ENCODE measurements at places on chromosomes 13 and 19.

GRCh38 chr13:60655256-60655655 is 258.2 kb downstream of the TDRD3 start:
- no peak for DNase-seq

GRCh38 chr19:39156326-39157230 is 31.0 kb downstream of the PAK4 start:
- DNase-seq: no peak

DNA sequence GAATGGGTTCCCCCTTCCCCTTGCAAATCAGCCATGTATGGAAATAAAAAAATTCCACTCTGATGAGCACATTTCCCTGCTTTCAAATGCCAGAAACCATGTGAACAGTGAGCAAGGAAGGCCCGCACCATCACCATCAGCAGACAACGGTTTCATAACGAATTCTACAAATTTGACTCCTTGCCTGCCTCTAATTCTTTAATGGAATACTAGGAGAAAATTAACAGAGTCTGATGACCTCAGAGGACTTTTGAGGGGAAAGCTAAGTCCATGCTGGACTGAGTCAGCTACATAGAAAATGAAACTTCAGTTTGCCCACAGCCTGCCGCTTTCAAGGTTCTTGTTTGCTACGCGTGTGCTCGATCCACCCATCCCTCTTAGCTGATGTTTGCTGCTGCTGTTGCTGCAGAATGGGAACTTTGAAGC is 46.7 kb upstream of the KL start:
- no peak for DNase-seq

GRCh38 chr19:16628984-16629691 is 1.1 kb upstream of the MED26 start:
- DNase-seq: peak; percentile 36

GRCh38 chr19:52622261-52622660 is 15.9 kb downstream of the ZNF83 start:
- DNase-seq: no peak

DNA sequence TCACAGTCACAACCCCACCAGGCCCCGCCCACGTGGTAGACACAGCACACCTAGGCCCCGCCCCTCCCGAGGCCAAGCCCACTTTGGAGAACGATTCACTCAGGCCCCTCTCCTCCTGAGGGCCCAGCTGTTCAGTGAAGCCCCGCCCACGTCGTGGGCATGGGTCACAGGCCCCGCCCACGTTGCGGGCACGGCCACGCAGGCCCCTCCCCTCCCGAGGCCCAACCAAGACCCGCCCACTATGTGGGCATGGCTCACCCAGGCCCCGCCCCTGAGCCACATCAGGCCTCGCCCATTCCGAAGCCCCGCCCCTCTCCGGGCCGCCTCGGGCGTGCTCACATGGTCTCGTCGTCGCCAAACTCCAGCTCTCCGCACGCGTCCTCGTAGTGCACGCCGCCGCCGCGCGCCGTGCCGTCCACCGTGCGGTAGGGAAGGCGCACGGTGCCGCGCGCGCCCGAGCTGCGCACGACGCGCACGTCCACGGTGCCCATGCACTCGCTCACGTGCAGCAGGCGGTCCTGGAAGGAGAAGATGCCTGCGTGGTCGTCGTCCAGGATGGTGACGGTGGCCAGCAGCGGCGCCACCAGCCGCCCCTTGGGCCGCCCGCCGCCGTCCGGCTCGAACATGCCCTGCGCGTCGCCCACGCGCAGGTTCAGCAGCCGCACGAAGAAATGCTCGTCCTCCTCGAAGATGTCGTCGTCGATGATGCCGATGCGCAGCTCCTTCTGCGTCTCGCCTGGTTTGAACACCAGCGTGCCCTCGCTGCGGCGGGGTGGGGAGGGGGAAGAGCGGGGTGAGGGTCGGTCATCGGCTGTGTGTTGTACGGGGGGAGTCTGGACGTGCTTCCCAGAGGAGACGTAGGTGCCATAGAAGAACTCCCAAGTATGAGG is 24.0 kb downstream of the SLC8A2 start:
- DNase-seq: no peak

DNA sequence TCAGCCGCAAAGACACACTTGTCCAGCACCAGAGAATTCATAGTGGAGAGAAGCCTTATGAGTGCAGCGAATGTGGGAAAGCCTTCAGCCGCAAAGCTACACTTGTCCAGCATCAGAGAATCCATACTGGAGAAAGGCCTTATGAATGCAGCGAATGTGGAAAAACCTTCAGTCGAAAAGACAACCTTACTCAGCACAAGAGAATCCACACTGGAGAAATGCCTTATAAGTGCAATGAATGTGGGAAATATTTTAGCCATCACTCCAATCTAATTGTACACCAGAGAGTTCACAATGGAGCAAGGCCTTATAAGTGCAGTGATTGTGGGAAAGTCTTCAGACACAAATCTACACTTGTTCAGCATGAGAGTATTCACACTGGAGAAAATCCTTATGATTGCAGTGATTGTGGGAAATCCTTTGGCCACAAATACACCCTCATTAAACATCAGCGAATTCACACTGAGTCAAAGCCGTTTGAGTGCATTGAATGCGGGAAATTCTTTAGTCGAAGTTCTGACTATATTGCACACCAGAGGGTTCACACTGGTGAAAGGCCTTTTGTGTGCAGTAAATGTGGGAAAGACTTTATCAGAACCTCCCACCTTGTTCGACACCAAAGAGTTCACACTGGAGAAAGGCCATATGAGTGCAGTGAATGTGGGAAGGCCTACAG is 6.8 kb downstream of the ZNF134 start:
- no peak for DNase-seq

DNA sequence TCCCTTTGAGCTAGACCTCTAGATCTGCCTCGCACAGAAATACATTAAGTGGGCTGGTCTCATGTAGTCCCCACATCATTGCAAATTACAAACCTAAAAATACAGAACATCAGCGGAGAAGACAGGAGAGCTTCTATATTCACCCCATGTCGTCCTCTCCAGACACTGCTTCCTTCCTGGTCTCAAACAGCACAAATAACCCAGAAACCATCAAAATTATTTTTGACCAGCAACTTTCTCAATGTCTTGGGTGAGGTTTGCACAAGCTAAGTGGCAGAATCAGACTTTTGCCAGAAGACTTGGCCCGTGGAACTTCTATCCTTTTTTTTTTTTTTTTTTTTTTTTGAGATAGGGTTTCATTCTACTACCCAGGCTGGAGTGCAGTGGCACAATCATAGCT is 28.2 kb downstream of the CLEC17A start:
- no peak for DNase-seq

- no peak for DNase-seq
Observed at GRCh38 chr19:8631425-8631819, 989 bp downstream of the NFILZ start.

GRCh38 chr13:29361716-29362115 is 233.8 kb downstream of the SLC7A1 start:
- DNase-seq: no peak

GRCh38 chr13:112940236-112940635 is 28.8 kb upstream of the MCF2L start:
- DNase-seq: no peak

GRCh38 chr19:1619094-1619439 is 13.8 kb upstream of the UQCR11 start:
- DNase-seq: no peak

DNA sequence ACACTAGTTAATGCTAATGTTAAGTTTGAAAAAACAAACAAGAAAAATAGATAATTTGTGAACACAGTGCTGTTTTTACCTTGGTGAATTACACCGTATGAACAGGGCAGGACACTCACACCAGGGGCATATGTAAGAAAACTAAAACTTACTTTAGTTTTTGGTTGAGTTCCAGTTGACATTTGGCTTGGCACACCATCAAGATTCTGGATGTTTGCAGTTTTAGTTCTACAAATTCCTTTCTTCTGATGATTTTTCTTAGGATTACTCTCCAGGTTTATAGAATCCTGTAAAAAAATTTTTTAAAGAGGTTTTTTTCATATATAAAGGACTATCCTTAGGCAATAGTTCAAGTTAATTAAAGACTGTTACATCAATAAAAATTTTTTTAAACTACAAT is 238.5 kb upstream of the STARD13 start:
- no peak for DNase-seq

DNA sequence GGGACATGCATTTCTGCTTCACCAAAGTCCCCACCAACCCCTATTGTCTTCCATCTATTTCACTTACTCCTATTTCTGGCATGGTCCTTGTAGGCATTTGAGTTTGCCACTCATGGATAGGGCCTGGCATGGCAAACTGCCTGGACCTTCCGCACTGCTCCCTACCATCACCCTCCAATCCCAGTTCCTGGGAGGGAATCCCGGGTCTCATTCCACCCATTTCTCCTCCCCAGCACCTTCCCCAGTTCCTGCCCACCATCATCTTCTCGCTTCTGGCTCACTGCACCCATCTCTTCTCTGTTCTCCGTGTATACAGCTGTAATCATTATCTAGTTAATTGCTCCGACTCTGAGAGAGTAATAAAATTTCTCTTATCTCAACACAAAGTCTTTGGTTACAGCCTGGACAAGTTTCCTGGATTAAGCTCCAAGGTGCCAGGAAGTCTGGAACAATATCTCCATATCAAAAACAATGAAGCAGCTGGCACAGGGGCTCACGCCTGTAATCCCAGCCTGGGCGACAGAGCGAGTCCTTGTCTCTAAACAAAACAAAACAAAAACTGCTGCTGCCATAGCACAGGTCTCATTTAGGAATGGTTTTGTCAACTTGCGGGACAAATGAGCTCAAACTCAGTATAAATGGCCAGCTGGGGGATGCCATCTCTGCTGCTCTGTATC is 17.0 kb upstream of the COX7A1 start:
- DNase-seq: no peak

DNA sequence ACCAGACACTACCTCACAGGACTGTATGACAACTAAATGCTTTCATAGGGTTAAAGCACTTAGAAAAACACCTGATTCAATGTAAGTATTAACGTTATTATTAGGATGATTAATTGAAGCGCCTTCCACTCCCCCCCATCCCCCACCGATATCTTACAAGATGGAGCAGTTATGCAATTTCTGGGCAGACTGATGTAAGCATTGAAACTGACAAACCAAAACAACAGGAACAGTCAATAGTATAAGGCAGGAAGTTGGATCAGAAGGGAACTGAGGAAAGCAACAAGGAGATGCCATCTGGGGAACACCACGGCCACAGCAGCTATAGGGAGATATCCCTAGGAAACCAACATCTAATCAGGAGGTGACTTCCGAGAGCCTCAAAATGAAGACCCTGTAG is 3.8 kb downstream of the LCP1 start:
- no peak for DNase-seq

GRCh38 chr19:53906211-53907192 is 2.6 kb upstream of the CACNG7 start:
- peak; percentile 53 for DNase-seq

DNA sequence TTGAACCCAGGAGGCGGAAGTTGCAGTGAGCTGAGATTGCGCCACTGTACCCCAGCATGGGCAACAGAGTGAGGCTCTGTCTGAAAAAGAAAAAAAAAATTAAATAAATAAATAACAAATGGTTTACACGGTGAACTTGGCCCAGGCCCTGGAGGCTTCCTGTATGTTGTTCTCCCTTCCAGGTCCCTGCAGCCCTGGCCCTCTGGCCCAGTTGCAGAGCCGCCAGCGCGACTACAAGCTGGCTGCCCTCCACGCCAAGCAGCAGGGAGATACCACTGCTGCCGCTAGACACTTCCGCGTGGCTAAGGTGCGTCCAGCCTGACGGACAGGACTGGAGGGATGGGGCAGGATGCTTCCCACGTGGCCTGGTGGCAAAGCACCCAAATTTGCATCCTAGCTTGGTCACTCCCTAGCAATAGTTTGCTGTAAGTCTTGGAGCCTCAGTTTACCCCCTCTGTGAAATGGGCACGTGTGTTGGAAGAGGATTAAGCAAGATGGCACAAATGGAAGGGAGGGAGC is 11.9 kb downstream of the CC2D1A start:
- no peak for DNase-seq

DNA sequence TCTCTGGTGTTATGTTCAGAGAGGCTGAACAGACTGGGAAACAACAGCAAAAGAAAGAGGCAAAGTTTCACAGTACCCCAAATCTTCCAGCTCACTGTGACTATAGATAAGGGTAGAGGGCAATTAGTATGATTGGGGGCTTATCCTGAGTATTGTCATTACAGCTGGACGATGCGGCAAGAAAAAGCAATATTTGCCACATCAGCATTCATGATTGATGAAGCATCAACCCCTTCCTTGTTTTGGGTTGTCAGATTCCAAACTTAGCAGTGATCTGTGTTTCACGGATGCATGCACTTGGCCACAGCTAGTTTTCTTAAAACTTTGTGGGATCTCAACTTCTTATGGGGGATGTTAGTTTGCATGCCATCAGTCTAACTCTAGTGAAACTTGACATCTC is 348.8 kb upstream of the SLITRK5 start:
- no peak for DNase-seq

Measured in activated naive CD4-positive, alpha-beta T cell (primary cell).